Endodermal cell (in vitro differentiated cells): ENCODE measurements at places on chromosomes 12 and 14. TPM values are rescaled to one million over a fixed set of nuclear protein-coding genes. Genes with fewer than 3 reads are reported as not detected.

Gene DTX1
- total RNA-seq: 2.6 and 3.3 TPM in 2 replicates

DNA sequence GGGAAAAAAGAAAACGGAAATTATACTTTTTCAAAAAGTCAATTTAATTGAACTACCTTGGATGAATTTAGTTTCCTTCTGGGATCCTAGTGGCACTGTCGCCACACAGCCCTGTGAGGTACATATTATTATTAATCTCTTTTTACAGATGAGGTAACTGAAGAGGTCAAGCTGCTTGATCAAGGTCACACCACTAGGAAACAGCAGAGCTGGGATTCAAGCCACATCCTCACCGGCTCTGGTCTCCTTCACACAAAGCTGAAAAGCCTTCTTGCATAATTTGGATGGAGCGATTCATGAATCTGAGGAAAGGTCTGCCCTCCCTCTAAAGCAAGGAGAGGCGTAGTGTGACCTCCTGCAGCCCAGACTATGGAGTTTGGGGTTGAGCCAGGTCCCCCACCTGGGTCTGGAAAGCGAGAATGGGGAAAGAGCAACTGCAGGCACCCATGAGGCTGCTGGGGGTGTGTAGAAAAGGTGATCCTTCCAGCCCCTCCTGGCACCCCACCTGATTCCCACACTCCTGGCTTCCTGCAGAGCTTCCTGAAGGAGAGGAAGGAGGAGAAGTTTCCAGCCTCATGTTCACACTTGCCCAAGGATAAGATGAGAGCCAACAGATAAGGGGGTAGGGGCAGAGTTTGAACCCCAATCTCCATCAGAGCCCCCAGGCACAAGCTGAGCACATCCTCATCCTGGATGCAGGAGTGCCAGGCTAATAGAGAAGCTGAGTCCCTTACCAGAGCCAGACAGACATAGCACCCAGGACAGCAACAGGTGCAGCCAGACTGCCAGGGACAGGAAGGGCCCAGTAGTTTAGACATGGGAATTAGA lies 3.9 kb upstream of the KRT79 start:
- no peaks in the 10 kb centered on the region for H3K4me1 ChIP-seq
- H3K27ac ChIP-seq: no peak overlapping the region
- DNase-seq: no peak
- H3K4me3 ChIP-seq: no peak overlapping the region

DNA sequence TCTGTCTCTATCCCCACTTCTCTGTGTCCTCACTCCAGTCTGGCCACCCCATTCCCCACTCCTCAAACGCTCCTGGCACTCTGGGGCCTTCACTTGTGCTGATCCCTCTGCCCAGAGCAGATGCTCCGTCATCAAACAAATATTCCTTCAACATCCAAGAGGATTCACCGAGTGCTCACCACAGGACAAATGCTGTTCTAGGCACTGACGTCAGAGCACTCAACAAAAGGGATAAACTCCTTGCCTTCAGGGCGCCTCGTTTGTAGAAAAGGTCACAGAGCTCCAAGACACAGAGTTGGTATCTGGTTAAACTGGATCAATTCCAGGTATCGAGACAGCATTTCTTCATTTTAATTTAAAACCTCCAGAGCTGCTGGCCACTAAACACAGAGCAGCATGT lies 35.3 kb downstream of the PSMC1 start:
- H3K4me3 ChIP-seq: no peak overlapping the region
- peaks cover 76% of the 10 kb centered on the region for H3K36me3 ChIP-seq
- H3K4me1 ChIP-seq: peaks cover 3% of the 10 kb centered on the region
- DNase-seq: no peak

DNA sequence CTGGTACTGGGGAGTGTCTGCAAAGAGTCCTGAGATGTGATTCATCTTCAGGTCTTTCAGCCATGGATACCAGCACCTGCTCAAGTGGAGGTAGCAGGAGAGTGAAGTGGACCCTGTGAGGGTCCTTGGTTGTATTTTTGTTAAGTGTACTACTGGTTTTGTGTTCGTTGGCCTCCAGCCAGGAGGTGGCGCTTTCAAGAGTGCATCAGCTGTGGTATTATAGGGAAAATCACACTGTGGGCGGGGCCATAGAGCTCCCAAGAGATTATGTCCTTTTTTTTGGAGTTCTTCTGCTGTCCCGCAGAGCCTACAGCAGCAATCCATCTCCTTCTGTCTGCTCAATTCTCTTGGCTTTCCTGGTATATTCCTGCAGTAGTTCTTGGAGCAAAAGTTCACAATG lies 66.8 kb downstream of the SPATA7 start:
- H3K27ac ChIP-seq: no peak overlapping the region
- H3K4me3 ChIP-seq: no peak overlapping the region
- H3K36me3 ChIP-seq: peaks cover 39% of the 10 kb centered on the region
- no peaks in the 10 kb centered on the region for H3K4me1 ChIP-seq

- no peak for DNase-seq
- peaks cover 2% of the 10 kb centered on the region for H3K4me1 ChIP-seq
- H3K36me3 ChIP-seq: no peaks in the 10 kb centered on the region
- no peaks in the 10 kb centered on the region for H3K27me3 ChIP-seq
- no peak overlapping the region for H3K4me3 ChIP-seq
Measured at GRCh38 chr12:26204612-26205289, 9.4 kb downstream of the SSPN start.

- no peak overlapping the region for H3K4me3 ChIP-seq
- no peaks in the 10 kb centered on the region for H3K27me3 ChIP-seq
- no peak for DNase-seq
- no peaks in the 10 kb centered on the region for H3K4me1 ChIP-seq
- no peaks in the 10 kb centered on the region for H3K36me3 ChIP-seq
Measured at GRCh38 chr12:43087195-43088091, 464.6 kb downstream of the ADAMTS20 start.

- no peak for DNase-seq
- H3K27ac ChIP-seq: no peak overlapping the region
- no peak overlapping the region for H3K4me3 ChIP-seq
- H3K4me1 ChIP-seq: no peaks in the 10 kb centered on the region
Measured at GRCh38 chr12:30164382-30165318, 380.9 kb upstream of the TMTC1 start.

DNA sequence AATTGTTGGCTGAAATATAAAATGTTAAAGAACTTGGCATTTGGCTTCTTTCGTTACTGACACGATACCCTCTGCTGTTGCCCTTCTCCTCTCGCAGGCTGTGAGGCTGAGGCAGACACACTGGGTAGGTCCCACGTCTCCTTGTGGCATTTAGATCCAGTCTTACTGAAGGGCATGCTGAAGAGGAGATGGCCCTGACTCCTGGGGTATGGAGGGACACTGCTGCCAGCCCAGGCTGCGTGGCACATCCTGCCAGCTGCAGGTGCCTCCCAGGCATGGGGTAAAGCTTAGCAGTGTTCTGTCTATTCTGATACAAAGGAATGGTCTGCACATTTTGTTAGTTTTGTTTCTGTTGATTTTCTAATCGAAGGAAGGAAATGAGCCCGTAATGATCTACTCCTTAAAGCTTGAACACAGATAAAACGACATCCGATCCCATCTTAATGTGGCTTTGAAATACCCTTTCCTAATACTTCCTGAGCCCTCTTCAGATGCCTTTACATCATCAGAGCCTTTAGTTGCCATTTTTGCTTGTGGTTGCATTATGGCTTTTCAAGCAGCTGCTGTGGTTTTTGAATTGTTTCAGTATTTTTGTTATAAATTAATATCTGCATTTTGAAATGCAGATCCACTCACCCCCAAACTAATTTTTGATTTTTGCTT lies 61.1 kb downstream of the WDR20 start:
- H3K27ac ChIP-seq: no peak overlapping the region
- DNase-seq: no peak
- no peak overlapping the region for H3K4me3 ChIP-seq
- peaks cover 64% of the 10 kb centered on the region for H3K36me3 ChIP-seq
- H3K27me3 ChIP-seq: no peaks in the 10 kb centered on the region

DNA sequence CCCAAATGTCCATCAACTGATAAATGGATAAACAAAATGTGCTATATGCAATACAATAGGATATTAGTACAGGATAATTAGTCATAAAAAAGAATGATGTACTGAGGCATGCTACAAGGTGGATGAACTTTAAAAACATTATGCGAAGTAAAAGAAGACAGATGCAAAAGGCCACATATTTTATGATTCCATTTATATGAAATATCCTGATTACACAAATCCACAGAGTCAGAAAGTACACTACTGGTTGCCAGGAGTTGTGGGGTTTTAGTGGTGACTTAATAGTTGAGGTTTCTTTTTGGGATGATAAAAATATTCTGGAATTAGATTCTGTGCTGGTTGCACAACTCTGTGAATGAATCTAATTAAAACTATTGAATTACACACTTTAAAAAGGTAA lies 12.6 kb downstream of the TRIM9 start:
- no peak overlapping the region for H3K27ac ChIP-seq
- H3K27me3 ChIP-seq: peaks cover 22% of the 10 kb centered on the region
- no peaks in the 10 kb centered on the region for H3K36me3 ChIP-seq
- no peaks in the 10 kb centered on the region for H3K4me1 ChIP-seq
- H3K4me3 ChIP-seq: no peak overlapping the region

GRCh38 chr14:89000007-89000942 lies 175.8 kb downstream of the TTC8 start:
- no peak overlapping the region for H3K4me3 ChIP-seq
- H3K4me1 ChIP-seq: no peaks in the 10 kb centered on the region
- DNase-seq: peak; percentile 73
- no peaks in the 10 kb centered on the region for H3K27me3 ChIP-seq

GRCh38 chr12:19572920-19573558 lies 133.7 kb downstream of the AEBP2 start:
- H3K27ac ChIP-seq: no peak overlapping the region
- H3K27me3 ChIP-seq: no peaks in the 10 kb centered on the region
- peak; percentile 89 for DNase-seq

GRCh38 chr12:93592641-93593406 lies 20.3 kb downstream of the SOCS2 start:
- no peak for DNase-seq
- H3K4me1 ChIP-seq: no peaks in the 10 kb centered on the region
- H3K36me3 ChIP-seq: no peaks in the 10 kb centered on the region
- no peak overlapping the region for H3K27ac ChIP-seq
- H3K27me3 ChIP-seq: peaks cover 16% of the 10 kb centered on the region
- H3K4me3 ChIP-seq: no peak overlapping the region

GRCh38 chr12:40103043-40103442 lies 2.8 kb downstream of the SLC2A13 start:
- H3K4me3 ChIP-seq: peak overlapping the region; percentile 79
- DNase-seq: no peak
- H3K27ac ChIP-seq: no peak overlapping the region
- H3K4me1 ChIP-seq: peaks cover 8% of the 10 kb centered on the region
- H3K27me3 ChIP-seq: peaks cover 8% of the 10 kb centered on the region

- peak overlapping the region; percentile 33 for H3K27ac ChIP-seq
- peak overlapping the region; percentile 80 for H3K4me3 ChIP-seq
- peaks cover 9% of the 10 kb centered on the region for H3K4me1 ChIP-seq
- H3K27me3 ChIP-seq: no peaks in the 10 kb centered on the region
- DNase-seq: peak; percentile 87
Measured at GRCh38 chr12:50222275-50222783, 55.2 kb upstream of the CERS5 start.
